Left renal pelvis (tissue), 4 donors: ENCODE measurements at places on chromosomes 12 and 14. TPM values are rescaled to one million over a fixed set of nuclear protein-coding genes. Genes with fewer than 3 reads are reported as not detected.

DNA sequence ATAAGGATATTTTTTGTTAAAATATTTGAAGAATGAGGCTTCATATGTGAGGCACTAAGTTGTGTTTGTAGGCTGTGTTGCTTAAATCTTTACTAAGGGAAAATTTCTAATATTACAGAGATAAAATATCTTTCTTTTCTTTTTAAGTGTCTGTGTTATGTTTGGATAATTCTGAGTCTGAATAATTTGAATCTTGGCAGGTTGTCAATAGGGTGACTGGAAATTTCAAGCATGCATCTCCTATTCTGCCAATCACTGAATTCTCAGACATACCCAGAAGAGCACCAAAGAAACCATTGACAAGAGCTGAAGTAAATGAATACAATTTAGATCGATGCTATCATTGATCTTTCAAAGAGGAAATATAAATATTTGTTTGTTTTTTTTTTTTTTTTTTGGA is 29.4 kb downstream of the TMPO start:
- no peak for DNase-seq

DNA sequence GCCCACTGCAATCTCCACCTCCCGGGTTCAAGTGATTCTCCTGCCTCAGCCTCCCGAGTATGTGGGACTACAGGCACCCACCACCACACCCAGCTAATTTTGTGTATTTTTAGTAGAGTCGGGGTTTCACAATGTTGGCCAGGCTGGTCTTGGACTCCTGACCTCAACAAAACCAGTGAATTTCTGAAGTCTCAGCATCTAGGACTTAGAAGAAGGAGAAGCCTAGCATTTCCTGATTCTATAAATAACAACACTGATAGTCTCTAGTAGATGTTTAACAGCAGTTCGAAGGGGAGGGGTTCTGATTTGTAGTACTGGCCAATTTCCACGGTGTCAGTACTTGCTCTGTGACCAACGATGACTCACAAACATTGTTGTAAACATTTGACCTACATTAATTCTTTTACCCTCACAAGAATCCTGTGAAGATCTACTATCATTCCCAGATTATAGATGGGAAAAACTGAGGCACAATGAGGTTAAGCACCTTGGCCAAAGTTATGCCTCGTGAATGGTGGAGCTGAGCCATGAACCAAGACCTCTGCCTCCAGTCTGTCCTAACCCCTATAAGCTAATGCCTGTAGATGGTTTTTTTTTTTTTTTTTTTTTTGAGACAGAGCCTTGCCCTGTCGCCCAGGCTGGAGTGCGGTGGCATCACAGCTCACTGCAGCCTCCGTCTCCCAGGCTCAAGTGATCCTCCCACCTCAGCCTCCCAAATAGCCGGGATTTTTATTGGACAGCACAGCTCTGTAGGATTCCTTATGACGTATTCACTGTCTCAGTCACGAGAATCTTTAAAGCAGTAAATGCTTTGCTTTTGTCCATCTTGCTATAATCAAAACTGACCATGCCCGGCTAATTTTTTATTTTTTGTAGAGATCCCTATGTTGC is 5.2 kb downstream of the P2RX4 start:
- no peak for DNase-seq

GRCh38 chr14:56087671-56088471 is 30.3 kb upstream of the PELI2 start:
- DNase-seq, result no peak

Gene GPR65
- 0.56 TPM for polyA plus RNA-seq
